Lung (tissue), 17 donors: ENCODE measurements at places on chromosomes 6 and 20. TPM values are rescaled to one million over a fixed set of nuclear protein-coding genes. Genes with fewer than 3 reads are reported as not detected.

DEFB124 gene
- not detected for polyA plus RNA-seq

MDFI gene
- polyA plus RNA-seq = 21.8 TPM

SRSF3 gene
- polyA plus RNA-seq = 267 TPM

RNF39 gene
- polyA plus RNA-seq = 1.0 TPM

FKBP1C gene
- 2.5 TPM for polyA plus RNA-seq

SAMD10 gene
- 4.7 TPM for polyA plus RNA-seq

DCDC2 gene
- polyA plus RNA-seq = 2.6 TPM

GINM1 gene
- polyA plus RNA-seq = 32.1 TPM

DDO gene
- 0.79 TPM for polyA plus RNA-seq

HLA-DQB2 gene
- 0.74 TPM for polyA plus RNA-seq

EEF1A2 gene
- polyA plus RNA-seq = 0.47 TPM

MATN4 gene
- 0.24 TPM for polyA plus RNA-seq

KHDC1 gene
- 1.9 TPM for polyA plus RNA-seq

DAAM2 gene
- polyA plus RNA-seq = 13.6 TPM

C6orf58 gene
- polyA plus RNA-seq = 0.08 TPM

FRK gene
- 1.2 TPM for polyA plus RNA-seq

RIPPLY2 gene
- 0.05 TPM for polyA plus RNA-seq

EFCAB8 gene
- polyA plus RNA-seq = 0.35 TPM

CLPSL2 gene
- polyA plus RNA-seq = not detected

SLC24A3 gene
- 5.0 TPM for polyA plus RNA-seq

GLP1R gene
- 0.06 TPM for polyA plus RNA-seq

GHRH gene
- polyA plus RNA-seq = not detected

LHFPL5 gene
- not detected for polyA plus RNA-seq

KIF25 gene
- 0.61 TPM for polyA plus RNA-seq

PPP1R11 gene
- polyA plus RNA-seq = 81.7 TPM

CDH22 gene
- polyA plus RNA-seq = 0.12 TPM

TNFRSF6B gene
- 195 TPM for polyA plus RNA-seq

HLA-DPA1 gene
- 105 TPM for polyA plus RNA-seq

BPIFB4 gene
- polyA plus RNA-seq = not detected
